Fibroblast of skin of right biceps (primary cell): ENCODE measurements at places on chromosomes 2 and 18.

- DNase-seq: no peak
Observed at GRCh38 chr2:103159018-103159417, 397.2 kb downstream of the TMEM182 start.

DNA sequence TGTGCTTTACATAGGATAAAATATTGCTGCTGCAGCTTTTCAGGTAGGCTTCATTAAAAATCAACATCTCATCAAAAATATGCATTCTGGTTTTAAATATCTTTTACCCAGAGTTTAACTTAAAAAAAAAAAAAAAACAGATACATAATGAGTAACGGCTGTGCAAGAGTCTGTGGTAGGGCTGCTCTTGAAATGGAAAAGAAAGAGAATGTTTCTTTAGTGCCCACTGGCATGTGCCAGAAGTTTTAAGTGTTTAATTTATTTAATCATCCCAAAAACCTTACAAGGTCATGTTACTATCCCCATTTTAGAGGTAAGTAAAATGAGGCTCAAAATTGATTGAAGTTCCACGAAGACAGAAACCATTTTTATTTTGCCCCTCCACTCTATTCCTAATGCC is 92.1 kb downstream of the SLC8A1 start:
- no peak for DNase-seq

- no peak for DNase-seq
Observed at GRCh38 chr2:233060980-233061590, 943 bp downstream of the INPP5D start.

DNA sequence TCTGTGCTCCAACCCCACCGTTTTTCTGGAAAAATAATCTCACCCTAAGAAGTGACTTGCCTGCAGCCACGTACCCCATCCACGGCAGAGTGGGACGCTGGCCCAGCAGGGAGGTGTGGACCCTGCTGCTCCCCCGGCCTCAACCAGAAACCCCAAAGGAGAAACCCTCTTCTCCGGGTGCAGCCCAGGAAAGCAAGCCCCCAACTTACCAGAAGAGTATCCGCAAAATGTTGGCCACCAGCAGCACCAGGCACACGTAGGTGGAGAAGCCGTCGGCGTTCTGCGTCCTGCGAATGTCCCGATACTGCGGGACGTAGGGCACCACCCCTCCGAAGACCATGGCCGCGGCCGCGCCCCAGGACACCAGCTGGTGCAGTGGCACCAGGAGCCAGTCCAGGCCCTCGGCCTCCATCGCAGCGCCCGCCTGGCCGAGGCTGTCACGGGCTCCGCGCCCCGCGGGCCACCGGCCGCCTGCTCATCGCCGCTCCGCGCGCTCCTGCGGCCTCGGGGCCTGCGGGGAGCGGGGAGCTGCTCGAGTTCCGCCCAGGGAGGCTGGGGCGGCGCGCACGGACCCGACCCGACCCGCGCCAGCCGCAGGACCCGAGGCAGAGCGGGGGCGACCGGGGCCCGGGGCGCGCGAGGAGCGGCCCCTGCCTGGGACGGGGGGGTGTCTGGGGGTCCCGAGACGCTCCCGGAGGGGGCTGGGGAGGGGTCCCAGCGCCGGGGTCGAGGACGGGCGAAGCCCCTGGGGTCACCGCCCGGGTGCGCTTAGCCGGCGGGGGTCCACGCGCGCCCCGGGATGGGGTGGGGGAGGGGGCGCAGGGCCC is 725 bp downstream of the SLC66A2 start:
- DNase-seq: peak; percentile 12
